ENCODE measurements at places on chromosomes 7 and 10.
A peak's percentile ranks its signal among the peaks of the same experiment; 100 is the strongest.

GRCh38 chr10:117689566-117689965 lies 147.0 kb downstream of the EMX2 start:
- DNase-seq, result no peak

DNA sequence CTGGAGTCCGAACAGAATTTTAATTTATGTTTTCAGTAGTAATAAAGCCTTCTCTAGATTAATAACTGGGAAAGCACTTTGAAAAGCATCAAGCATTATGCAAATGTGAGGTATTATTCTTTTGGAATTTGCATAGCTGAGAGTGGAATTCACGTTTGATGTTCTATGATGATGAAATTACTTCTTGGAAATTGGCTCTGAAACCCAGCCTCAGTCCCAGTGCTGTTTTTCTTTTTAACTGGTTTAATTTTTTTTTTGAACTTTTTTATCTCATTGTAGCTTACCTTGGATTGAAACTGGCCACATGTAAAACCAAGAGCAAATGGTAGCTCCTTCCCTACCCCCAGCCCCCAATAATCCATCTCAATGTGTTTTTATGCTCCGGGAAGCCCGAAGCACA lies 1.2 kb downstream of the TBXAS1 start:
- DNase-seq, result no peak

GRCh38 chr10:118356628-118357027 lies 14.5 kb upstream of the FAM204A start:
- DNase-seq, result no peak

DNA sequence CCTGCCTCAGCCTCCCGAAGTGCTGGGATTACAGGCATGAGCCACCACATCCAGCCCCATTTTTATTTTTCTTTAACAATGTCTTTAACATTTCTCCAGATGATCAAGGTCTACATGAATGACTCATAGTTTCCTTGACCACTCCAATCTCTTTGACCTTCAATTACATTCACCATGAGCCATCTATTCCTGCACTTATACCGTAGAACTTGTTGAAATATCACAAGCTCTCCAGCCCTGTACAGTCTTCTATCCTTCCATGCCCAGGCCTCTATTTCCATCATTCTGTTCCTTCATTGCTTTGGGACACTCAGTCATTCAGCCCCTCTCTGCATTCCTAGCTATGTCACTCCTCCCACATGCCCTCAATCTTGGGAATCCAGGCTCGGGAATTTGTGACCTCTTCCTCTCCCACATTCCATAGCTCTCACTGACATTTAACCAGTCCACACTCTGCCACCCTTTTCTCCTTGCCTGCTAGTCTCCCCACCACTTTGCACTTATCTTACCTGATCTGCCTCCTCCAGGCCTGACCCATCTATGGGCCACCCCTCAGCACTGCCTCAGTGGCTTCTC lies 151.8 kb upstream of the STK17A start:
- DNase-seq, result no peak

DNA sequence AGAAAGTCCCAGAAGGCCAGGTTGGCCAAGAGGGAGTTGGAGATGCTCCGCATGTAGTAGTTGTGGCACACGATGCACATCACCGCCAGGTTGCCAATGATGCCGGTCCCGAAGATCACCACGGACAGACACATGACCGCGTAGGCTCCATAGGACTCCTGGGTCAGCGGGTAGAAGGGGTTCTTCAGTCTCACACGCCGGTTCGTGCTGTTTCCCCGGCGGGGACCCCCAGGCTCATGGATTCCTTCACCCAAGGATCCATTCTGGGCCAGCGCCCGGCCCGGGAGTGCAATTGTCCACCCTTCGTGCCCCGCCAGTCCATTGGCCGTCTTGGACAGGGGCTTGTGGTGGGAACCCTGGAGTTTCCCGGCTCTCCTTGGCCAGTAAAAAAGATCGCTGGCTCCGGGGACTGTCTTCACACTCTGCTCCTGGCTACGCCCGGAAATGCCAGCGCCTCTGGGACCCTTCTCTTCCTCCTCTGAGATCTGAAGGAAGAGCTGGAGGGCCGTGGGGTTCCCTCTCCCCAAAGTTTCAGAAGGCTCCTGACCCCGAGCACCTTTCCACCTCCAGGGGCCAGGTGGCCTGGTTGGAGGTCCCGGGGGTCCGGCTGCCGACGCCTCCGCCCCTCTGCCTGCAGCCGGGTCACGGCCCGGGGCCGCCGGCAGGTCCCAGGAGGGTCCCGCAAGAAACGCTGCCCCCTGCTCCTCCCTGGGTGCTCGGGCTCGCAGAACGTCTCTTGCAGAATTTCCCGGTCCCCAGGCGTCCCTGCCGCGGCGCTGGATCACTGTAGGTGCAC lies 1.3 kb downstream of the GPR37 start:
- DNase-seq, result no peak

DNA sequence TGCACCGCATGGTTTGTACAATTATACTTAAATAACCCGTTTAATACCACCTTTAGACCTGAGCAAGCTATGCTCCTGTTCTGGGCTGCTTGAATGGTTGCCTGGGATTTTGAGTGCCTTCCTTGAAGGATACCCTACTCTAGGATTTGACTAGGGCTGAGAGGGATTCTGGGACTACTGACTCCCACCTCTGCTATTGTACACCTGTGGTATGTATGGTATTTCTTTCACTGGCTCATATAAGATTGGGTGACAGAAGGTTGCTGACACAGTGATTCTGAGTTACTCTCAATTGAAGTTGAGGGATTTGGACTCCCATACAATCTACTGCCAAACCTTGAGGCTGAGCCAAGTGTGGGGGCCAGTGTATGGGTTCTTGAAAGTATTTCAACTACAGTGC lies 494.4 kb upstream of the SEMA3D start:
- no peak for DNase-seq

GRCh38 chr10:77855404-77856155 lies 71.0 kb downstream of the DLG5 start:
- DNase-seq, result no peak

GRCh38 chr7:81851413-81851812 lies 81.6 kb upstream of the HGF start:
- no peak for DNase-seq

DNA sequence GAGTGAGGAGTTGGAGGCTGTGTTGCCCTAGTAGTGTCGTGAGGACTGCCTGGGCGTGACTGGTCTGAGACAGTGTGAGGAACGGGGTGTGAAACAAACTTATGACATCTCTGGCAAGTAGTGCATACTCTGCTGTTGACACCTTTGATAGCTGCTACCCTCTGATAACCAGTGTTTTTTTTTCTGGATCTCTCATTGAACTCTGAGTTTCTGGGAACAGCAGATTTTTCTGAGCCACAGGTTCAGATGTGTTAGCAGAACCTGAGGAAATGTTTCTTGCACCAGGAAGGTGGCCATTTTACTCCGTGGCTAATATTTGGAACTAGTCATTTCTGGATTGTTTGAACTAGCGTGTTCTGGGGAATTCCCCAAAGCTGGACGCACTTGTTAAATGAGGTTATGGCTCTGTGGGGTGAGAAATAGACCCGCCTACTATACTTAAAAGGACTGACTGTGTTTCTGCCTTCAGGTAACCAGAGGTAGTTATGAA lies 52.9 kb downstream of the AUTS2 start:
- no peak for DNase-seq

DNA sequence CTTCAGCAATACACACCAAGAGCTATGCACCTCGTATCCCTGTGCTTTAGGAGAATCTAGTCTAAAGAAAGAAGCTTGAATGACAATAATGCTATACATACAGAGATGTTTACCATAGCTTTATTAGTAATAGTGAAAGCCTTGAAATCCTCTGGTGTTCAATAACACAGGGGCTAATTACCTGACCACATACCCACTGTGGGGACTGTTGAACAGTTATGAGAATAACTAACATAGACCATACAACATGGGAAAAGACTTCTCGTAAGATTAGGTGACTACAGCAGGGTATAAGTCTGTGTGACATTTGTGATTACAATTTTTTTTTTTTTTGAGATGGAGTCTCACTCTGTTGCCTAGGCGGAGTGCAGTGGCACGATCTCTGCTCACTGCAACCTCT lies 111.0 kb downstream of the SORBS1 start:
- DNase-seq, result no peak

- no peak for DNase-seq
Observed at GRCh38 chr10:17113346-17113745, 16.3 kb downstream of the CUBN start.

DNA sequence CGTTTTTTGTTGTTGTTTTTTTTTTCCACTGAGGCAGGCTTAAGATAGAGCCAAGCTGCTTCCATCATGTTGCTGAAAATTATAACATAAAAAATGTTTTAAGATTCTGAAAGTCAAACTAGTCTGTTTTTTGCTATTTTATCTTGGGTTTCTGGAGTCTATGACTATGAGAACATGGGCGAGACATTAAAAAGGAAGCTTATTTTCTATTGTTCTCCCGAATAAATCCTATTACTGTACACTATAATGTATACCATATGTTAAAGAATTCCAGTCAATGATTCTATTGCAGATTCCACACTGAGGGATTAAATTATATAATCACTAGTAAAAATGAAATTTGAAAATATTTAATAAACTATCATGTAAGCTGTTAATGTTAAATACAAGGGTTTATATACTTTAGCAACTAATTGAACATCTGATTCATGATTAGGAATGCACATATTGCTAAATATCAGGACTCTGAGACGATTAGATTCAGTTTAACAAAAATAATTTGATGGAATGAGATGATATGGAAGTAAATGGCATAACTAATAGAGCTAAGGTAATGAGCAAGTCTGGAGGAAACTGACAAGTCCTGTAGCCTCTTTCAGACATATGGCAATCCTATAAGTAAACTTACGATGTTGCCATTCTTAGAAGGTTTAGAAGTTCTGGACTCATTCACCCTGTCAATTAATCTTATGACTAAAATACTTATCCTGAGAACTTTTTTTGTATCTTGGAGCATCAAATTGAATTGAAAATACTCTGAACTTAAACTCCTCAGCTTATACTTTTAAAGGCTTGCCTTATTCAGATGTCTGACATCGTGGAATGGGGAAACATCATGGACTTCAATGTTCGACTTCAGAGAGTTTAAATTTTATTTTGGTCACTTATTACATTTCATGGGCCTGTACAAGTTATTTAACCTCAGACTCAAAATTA lies 294.8 kb upstream of the DGKB start:
- no peak for DNase-seq

GRCh38 chr10:95454356-95454755 lies 106.8 kb downstream of the SORBS1 start:
- no peak for DNase-seq

DNA sequence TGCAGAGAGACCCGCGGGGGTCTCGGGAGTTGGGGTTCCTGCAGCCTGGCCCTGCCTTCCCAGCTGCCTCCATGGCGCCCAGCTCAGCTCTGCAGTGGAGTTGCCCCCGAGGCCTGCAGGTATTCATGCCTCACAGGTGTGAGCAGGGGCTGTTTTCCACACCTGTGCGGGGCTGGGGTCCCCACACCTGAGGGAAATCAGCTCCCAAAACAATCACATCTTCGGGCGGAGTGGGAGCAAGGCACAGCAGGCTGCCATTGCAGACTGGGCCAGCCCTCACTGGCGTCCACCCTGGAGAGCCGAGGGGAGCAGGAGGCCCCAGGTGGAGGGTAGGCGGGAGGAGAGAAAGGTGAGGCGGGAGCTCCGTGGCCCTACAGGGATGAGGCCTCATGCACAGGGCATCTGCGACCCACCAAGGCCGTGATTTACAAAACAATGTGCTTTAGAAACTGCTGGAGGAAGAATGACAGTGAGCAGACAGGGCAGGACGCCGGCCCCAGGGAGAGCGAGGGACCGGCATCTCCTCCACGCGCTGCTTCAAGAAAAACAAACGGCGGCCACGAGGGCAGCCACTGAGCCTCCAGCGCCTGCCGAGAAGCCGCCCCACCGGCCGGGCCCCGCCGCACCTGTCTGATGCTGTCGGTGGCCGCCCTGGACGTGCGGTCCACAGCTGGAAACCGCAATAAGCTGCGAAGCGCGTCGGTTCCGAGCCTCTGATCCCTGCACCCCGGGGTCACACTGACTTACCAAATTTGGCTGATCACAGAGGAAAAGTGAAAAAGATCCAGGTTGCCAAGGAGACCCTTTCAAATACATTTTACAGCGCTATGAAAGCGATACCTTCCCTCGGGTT lies 53.0 kb upstream of the PDGFA start:
- no peak for DNase-seq

DNA sequence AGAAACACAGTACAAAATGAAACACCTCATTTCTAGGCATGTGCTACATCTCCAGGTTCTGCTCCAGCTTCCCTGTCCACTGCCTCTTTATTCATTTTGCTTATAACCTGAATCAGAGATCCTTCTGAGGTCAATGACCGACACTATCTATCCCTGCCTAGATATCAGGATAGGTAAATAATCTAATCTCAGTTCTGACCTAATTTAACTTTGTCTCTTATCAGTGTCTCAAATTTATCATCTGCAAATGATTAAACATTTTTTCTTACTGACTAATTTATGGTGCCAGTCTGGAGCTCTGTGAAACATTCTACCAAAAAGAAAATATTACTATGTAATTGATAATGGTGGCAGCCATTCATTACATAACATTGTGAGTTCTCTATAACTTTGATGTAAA lies 61.1 kb downstream of the SGCE start:
- DNase-seq, result no peak

GRCh38 chr7:39670052-39670451 lies 46.7 kb downstream of the RALA start:
- DNase-seq, result no peak

GRCh38 chr7:93378131-93378760 lies 146.1 kb downstream of the VPS50 start:
- no peak for DNase-seq

GRCh38 chr10:119738962-119739361 lies 13.1 kb downstream of the INPP5F start:
- DNase-seq, result no peak

GRCh38 chr7:23680414-23681405 lies 711 bp downstream of the FAM221A start:
- DNase-seq, result peak; percentile 45

DNA sequence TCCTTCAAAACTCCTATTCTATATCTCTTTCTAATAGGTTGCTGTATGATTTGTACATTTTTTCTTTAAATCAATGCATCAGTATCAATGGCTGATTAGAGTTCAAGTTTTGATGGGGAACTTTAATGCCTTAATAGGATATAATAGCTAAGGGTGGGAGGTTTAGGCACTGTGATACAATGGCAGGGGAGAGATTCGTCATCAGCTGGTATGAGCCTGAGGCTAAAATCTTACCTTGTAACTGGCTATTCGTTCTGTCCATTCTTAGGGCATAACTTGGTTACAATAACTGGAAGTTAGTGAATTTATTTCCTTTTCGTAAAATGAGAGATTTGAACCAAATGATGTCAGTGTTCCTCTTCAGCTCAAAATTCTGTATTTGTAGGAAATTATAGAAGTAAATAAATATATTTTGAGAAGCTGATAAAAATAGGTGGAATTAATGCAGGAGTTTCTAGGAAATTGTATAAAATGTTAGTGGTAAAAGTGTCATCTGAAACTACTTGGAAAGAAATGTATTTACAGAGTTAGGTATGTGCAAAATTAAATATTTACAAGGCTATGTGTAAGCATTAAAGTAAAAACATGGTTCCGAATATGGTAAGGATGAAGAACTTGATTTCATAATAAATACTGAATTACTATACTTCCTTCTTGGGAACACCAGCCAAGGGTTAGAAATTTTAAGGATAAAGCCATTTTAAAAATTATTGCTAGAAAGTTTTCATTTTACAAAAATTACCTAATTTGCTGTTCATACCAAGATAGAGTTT lies 27.5 kb upstream of the NAMPT start:
- no peak for DNase-seq
